ENCODE measurements at places on chromosomes 6 and 20.

- no peak for DNase-seq
Measured at GRCh38 chr6:77337392-77337791, 125.9 kb downstream of the HTR1B start.

GRCh38 chr6:153898360-153899059, 140.5 kb upstream of the OPRM1 start:
- DNase-seq: no peak

- DNase-seq: no peak
Measured at GRCh38 chr20:19893356-19893755, 123.8 kb upstream of the NAA20 start.

DNA sequence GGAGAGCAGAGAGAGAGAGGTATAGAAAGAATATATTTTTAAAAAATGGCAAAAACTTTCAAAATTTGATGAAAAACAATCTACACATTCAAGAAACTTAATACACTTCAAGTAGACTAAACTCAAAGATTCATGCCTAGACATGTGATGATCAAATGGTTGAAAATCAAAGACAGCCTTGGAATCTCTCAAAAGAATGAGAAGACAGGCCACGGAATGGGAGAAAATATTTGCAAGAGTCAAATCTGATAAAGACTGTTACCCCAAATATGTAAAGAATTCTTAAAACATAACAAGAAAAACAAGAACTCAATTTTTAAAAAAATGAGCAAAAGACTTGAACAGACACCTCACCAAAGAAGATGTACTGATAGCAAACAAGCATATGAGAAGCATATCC, 49.7 kb downstream of the THEMIS start:
- no peak for DNase-seq

- no peak for DNase-seq
Measured at GRCh38 chr6:43665376-43665775, 20.5 kb downstream of the RSPH9 start.

DNA sequence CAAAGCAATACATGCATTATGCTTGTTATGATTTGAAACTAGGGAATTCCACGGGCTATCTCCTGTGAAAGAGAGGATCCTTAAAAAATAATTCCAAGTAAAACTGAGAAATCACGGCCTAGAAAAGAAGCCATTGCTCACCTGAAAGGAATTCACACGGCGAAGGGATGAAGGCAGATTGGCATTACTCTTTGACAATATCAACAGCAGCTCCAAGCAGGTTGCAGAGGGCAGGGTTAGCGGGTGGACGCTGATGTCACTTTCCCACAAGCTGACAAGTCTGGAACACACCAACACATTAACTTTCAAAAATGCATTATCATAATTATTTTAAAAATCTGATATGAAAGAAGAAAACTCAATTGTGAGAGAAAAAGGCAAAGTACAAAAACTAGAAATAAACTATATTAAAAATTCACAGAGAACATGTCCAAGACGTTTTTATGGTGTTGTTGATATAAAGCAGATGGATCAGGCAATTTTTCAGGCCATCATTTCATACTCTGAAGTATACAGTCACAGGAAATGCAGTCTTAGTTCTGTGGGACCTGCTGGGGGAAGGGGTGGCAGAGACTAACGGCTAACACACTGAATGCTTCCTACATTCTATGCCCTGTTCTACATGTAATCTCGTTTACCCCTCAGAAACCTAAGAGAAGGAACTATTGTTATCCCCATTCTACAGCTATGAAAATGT, 108.3 kb downstream of the UBE3D start:
- DNase-seq: no peak

DNA sequence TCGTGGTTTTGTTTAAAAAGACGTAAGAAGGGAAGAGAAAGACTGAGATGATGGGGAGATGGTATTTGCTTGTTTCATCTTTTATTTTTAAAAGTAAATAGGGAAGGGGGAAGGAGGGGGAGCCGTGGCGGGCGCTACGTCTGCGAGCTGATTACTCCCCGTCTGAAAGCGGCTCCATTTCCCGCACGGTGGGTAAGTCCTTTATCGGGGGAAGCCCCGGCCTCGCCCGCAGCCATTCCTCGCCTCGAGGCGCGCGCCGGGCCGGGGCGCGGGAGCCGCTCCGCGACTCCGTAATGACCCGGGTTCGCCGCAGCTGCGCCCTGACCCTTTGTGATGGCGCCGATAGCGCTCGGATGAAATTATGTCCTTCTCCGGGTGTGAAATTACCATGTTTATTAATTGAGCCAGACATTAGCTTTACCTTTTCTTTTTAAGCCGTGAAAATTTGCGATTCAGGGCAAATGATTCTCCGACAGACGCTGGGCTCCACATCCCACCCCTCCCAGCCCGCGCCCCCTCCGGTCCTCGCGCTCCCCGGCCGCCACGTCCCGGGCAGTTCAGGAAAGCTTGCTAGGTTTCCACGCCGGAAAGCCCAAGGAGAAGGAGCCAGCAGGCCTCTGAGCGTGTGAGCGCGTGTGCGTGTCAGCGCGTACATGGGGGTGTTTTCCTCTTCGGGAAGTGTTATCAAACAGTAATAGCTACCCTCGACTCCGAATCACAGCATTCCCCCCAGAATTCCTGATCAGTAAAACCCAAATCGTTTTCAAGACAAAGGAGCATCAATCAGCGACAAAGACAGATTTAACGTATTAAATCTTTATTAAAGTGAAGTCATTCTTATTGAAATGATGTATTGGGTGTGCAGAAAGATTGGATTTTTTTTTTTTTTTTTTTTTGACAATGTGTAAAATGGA, 30.0 kb downstream of the TFAP2A start:
- no peak for DNase-seq

DNA sequence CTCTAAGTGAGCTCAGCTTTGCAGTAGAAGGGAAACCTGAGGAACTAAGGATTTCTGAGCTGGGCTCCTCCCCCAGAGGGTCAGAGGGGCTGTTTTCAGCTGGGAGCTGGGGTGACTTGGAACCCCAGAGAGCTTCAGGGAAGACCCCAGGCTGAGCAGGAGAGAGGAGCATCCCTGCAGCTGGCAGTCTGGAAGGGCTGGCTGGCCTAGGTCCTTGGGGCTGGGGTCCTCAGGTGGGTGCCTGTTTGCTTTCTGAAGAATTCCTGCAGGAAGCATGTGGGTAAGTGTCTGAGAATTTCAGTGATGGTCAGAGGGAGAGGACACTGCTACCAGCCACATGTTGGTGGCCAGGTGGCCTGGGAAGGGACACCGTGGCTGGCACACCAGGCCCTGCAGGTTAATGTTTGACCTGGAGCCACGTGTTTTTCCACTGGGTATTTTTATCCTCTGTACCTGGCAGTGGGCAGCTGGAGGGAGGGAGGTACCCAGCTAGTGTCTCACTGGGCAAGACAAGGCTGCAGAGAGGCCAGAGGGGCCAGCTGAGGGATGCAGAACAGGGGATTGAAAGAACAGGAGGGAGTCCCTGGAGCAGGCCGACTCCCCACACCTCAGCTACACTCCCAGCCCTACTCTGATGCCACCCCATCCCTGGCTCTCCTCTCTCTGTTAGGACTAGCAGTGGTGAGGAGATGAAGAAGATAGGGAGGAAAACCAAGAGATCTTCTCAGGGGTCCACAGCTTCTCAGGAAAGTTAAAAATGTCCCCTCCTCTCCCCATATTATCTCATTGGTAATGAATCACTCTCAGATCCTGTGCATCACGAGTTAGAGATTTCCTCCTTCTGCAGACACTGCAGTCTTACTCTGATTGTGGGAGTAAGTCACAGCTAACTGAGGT, 143.6 kb downstream of the VEGFA start:
- no peak for DNase-seq

DNA sequence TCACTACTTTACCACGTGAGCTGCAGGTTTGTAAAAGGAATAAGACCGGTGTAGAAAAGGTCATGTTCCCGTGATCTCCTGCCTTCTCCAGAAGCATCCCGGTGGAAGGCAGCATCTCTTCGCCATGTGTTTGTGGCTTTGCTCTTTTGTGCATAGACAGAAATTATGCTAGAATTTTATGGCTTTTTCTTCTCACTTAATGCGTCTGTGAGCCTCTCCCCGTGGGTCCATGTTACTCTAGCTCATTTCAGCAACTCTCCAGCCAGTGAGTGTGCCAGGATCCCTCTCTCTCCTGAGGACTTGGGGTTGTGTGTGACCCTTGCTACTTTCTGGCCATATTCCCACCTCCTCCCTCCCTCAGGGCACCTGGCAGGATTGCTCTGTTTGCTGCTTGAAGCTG, 289.5 kb downstream of the CDH4 start:
- no peak for DNase-seq

- DNase-seq: no peak
Measured at GRCh38 chr6:165511807-165512206, 151.2 kb downstream of the PDE10A start.

GRCh38 chr6:82270881-82271635, 23.5 kb upstream of the IBTK start:
- no peak for DNase-seq

- DNase-seq: no peak
Measured at GRCh38 chr6:64774881-64775280, 932.1 kb downstream of the EYS start.

GRCh38 chr20:62401331-62401779, 5.7 kb downstream of the CABLES2 start:
- no peak for DNase-seq

- no peak for DNase-seq
Measured at GRCh38 chr6:44229376-44230033, 6.1 kb downstream of the SLC29A1 start.

DNA sequence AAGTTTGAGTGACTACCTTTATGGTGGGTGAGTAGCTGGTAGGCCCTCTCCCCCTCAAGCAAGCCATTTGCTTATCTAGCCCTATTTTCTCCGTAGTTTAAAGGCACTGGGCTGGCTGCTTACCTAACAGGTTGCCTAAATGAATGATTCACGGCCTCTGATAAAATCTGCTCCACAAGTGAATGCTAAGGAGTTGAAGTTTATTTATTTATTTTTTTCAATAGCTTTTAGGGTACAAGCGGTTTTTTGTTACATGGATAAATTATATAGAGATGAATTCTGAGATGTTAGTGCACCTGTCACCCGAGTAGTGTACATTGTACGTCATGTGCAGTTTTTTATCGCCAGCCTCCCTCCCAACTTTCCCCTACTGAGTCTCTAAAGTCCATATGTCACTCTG, 8.3 kb upstream of the CDH26 start:
- no peak for DNase-seq

DNA sequence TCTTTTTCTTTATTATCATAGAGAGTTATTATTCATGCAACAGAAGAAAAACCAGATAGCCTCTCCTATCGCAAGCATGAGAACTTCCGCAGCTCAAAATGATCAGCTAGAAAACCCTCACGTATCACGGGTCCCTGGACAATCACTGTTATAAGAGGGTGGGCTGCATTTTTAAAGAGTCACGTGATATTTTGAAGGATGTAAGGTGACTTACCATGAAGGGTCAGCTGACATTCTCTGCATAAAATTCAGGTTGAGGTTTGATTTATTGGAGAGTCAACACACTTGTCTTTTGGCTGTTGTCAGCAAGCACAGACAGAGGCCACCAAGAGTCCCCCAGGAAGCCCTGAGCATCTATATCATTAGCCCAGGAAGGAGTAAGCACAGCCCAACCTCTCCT, 39.5 kb downstream of the ID4 start:
- no peak for DNase-seq

- no peak for DNase-seq
Measured at GRCh38 chr20:55273149-55273548, 732.2 kb downstream of the CBLN4 start.

GRCh38 chr6:169763881-169764280, 12.5 kb downstream of the ERMARD start:
- DNase-seq: no peak

DNA sequence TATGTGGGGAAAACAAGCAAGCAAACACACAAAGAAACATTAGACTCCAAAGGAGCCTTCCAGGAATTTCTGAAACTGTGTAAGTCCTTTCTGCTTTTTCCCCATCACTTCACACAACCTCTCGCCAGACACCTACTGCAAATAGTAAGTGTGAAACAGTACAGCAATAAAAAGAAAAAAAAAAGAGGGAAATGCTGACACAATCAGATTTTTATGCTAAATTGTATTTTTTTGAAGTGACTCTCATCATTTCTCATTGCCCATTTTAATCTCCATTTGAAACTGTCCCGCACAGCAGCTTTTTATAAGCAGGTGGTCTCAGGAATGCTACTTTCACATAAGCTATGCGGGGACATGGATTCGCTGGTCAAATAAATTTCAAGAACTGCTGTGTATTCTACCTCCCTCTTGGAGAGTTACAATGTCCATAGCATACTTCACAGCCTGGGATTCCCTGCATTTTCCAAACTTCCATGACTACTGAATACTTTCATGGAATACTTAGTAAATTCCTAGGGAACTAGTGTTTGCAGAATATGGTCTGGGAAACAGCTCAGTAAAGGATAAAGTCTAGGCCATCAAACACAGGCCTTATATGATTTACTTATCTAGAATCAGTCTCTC, 139.9 kb upstream of the TSHZ2 start:
- DNase-seq: no peak

GRCh38 chr6:130423044-130423443, 57.2 kb downstream of the TMEM200A start:
- DNase-seq: no peak

GRCh38 chr6:5025911-5026819, 22.3 kb upstream of the RPP40 start:
- DNase-seq: no peak

- no peak for DNase-seq
Measured at GRCh38 chr6:56866917-56867522, 87.9 kb upstream of the BEND6 start.

DNA sequence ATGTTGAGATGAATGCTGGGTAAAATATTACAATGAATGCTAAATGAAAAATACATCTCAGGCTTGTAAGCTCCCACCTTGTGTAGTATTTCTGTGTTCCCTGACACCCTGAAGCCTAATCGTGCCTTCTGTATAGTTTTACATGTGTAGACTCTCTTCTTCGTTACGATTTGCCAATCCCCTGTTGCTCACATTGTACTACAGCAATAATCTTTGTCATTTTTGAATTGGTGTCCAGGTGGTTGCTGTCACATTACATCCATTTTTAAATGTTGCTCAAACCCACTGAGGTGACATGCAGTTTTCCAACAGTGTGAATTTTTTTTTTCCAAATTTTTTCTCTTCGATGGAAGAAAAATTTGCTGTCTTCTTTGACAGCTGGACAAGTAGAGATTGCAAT, 300.0 kb upstream of the FLRT3 start:
- DNase-seq: no peak

GRCh38 chr20:61115364-61116065, 136.5 kb upstream of the CDH4 start:
- no peak for DNase-seq

GRCh38 chr20:16864069-16864468, 115.9 kb downstream of the OTOR start:
- DNase-seq: no peak

- DNase-seq: no peak
Measured at GRCh38 chr6:170232186-170233002, 58.5 kb downstream of the DLL1 start.

- DNase-seq: no peak
Measured at GRCh38 chr6:52995913-52996645, 995 bp upstream of the GSTA4 start.

GRCh38 chr6:47380251-47380650, 70.5 kb upstream of the TNFRSF21 start:
- no peak for DNase-seq

GRCh38 chr6:109002051-109002697, 92.5 kb downstream of the SESN1 start:
- DNase-seq: no peak

- no peak for DNase-seq
Measured at GRCh38 chr20:37649017-37649416, 44.8 kb upstream of the CTNNBL1 start.
